Liver (tissue), 10 donors: ENCODE measurements at places on chromosomes 5 and 9.
A peak's percentile ranks its signal among the peaks of the same experiment; 100 is the strongest.

DNA sequence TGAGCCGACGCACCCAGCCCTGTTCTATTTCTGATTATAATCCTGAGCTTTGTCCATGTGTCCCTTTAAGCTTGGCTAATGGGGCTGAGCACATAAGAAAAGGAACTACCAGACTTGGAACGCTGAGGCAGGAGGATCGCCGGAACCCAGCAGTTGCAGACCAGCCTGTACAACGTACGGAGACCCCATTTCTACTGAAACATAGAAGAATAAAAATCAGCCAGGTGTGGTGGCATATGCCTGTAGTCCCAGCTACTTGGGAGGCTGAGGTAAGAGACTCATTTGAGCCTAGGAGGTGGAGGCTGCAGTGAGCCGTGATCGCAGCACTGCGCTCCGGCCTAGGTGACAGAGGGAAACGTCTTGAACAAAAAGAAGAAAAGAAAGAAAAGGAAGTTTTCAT lies 22.3 kb downstream of the TRIM7 start:
- DNase-seq = no peak
- no peak overlapping the region for H3K27ac ChIP-seq
- no peak overlapping the region for H3K4me3 ChIP-seq
- no peaks in the 10 kb centered on the region for H3K36me3 ChIP-seq
- H3K4me1 ChIP-seq = no peaks in the 10 kb centered on the region
- H3K27me3 ChIP-seq = no peaks in the 10 kb centered on the region

DNA sequence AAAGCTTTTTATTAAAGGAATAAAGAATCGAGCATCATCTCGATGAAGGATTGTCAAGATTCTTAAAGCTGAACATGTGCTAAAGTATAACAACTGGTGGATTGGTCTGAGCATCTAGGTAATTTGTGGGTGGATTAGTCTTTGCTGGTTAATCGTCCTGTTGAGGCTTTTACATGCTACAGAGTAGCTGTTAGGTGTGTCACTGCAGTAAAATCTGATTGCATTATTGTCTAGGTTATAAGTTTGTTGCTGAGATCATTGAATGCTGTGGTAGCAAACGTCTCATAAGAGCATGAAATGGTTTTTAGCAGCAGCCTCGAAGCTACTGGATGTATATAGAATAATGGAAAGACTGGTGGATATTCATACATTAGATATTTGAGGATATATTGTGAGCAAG lies 7.2 kb downstream of the FBXO38 start:
- no peaks in the 10 kb centered on the region for H3K36me3 ChIP-seq
- H3K4me3 ChIP-seq = no peak overlapping the region
- H3K27ac ChIP-seq = no peak overlapping the region

DNA sequence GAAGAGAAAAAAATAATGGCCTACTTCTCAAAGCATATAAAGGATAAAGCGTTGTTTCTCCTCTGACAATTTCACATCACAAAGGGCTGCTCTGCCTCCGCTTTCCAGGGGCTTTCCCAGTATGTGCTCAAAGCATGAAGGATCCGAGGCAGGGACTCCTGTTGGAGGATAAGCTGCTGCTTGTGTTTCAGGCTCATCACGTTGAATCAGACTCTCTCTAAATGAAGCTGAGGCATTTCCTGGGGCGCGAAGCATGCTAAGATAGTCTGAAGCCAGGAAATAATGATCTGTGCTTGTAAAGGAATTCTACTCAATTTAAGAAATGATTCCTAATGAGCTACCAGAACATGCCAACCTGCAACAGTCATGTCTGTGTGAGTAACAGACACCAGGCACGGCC lies 97.5 kb downstream of the MARCHF11 start:
- H3K27ac ChIP-seq = no peak overlapping the region
- H3K27me3 ChIP-seq = no peaks in the 10 kb centered on the region
- no peaks in the 10 kb centered on the region for H3K4me1 ChIP-seq
- no peak overlapping the region for H3K4me3 ChIP-seq

DNA sequence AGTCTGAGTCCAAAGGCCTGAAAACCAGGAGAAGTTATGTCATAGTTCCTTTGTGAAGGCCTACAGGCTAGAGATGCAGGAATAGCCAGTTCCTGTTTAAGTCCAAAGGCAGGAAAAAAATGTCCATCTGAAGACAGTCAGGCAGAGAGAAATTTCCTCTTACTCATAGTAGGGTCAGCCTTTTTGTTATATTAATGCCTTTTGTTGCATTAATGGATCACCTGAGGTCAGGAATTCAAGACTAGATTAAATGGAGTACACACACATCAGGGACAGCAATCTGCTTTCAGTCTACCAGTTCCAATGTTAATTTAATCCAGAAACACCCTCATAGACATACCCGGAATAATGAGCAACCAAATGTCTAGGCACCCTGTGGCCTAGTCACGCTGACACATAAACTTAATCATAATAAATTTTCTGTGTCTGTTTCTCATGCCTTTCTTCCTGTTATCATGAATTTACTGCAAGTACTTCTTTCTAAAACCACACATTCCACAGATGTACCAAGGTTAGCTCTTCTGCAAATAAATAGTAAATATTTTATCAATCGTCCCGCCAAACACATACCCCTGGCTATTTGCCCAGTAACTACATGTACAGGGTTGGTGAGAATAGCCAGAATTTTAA lies 703.9 kb downstream of the EFNA5 start:
- no peak for DNase-seq
- no peak overlapping the region for H3K27ac ChIP-seq
- H3K4me3 ChIP-seq = no peak overlapping the region
- no peaks in the 10 kb centered on the region for H3K36me3 ChIP-seq
- H3K27me3 ChIP-seq = no peaks in the 10 kb centered on the region
- no peaks in the 10 kb centered on the region for H3K4me1 ChIP-seq

- no peak overlapping the region for H3K4me3 ChIP-seq
- H3K4me1 ChIP-seq = peaks cover 3% of the 10 kb centered on the region
Observed at GRCh38 chr9:133470427-133470924, 8.4 kb downstream of the SLC2A6 start.

GRCh38 chr5:12614608-12615007 lies 710.4 kb upstream of the CTNND2 start:
- H3K27ac ChIP-seq = no peak overlapping the region
- H3K4me1 ChIP-seq = no peaks in the 10 kb centered on the region
- no peak overlapping the region for H3K4me3 ChIP-seq
- H3K27me3 ChIP-seq = no peaks in the 10 kb centered on the region
- DNase-seq = no peak
- no peaks in the 10 kb centered on the region for H3K36me3 ChIP-seq

- H3K4me3 ChIP-seq = no peak overlapping the region
- DNase-seq = no peak
- no peaks in the 10 kb centered on the region for H3K36me3 ChIP-seq
- H3K27me3 ChIP-seq = no peaks in the 10 kb centered on the region
- no peak overlapping the region for H3K27ac ChIP-seq
Observed at GRCh38 chr5:150765011-150765798, 6.4 kb upstream of the DCTN4 start.

DNA sequence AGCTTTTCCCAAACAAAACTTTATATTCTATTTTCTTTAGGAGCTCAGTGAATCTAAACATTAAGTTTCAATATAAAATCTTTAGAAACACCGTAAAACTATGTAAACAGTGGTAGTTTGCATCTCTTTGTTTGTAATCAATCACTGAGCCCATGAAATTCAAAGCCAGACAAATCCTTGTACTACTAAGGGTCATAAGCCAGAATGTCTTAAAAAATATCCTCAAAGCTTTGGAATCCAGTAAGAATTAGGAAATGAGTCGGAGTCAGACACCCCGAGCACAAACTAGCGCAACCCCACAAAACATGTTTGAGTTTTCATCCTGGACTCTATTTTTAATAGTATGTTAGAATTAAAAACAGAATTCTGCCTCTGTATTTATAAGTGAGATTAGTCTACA lies 153.8 kb downstream of the HSPA4 start:
- no peak overlapping the region for H3K4me3 ChIP-seq
- no peaks in the 10 kb centered on the region for H3K27me3 ChIP-seq
- no peak for DNase-seq
- H3K4me1 ChIP-seq = no peaks in the 10 kb centered on the region

- H3K27ac ChIP-seq = no peak overlapping the region
- H3K4me3 ChIP-seq = no peak overlapping the region
- H3K4me1 ChIP-seq = no peaks in the 10 kb centered on the region
Observed at GRCh38 chr9:14538526-14538925, 154.7 kb downstream of the ZDHHC21 start.

DNA sequence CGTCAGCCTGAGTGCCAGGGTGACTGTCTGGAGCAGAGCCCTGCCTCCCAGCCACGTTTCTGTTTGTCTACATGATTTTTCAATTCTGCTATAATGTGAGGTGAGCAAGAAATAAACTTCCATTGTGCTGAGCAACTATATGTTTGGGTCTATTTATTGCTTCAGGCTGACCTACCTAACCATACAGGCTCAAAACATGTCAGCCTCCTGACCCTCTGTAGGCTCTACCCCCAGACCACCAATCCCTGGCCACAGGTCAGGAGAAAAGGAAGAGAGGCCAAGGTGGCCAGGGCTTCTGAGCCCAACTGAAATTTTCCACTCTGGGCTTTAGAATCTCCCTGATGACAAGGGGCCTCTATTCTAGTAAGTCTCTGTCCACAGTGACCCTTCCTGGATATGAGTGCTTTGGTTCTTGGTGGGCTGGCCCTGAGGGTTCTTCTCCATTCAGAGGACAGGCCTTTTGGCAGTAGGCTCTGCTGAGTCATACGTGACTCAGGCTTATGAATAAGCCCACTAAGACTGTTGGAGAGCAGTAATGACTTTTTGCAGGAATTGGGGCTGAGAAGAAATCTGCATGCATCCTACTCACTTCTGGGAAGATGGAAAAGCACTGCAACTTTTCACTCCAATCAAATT lies 117.2 kb upstream of the TBCA start:
- H3K4me1 ChIP-seq = no peaks in the 10 kb centered on the region
- no peak overlapping the region for H3K4me3 ChIP-seq
- DNase-seq = no peak
- no peaks in the 10 kb centered on the region for H3K27me3 ChIP-seq
- H3K36me3 ChIP-seq = no peaks in the 10 kb centered on the region
- H3K27ac ChIP-seq = no peak overlapping the region

DNA sequence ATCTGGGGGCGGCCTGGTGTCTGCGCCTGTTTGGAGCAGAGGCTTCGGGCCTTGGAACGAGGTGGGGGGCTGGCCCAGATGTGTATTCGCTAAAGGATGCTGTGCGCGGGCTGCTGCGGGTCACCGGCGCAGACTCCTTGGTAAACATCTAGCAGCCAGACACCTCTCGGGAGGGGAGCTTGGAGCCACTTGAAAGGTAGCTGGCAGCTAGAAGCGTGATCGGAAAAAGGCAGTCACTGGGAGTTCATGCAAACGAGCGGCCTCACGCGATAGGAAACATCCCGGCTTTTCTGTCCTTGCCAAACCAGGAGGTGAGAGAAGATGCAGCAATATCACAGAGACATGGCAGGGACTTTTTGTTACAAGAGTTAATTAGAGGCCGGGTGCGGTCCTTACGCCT lies 8.1 kb downstream of the LAMC3 start:
- no peak for DNase-seq
- no peak overlapping the region for H3K4me3 ChIP-seq
- no peaks in the 10 kb centered on the region for H3K4me1 ChIP-seq
- no peaks in the 10 kb centered on the region for H3K36me3 ChIP-seq

GRCh38 chr9:105425816-105426433 lies 21.9 kb upstream of the FSD1L start:
- H3K27ac ChIP-seq = peak overlapping the region; percentile 35
- no peaks in the 10 kb centered on the region for H3K36me3 ChIP-seq
- peaks cover 3% of the 10 kb centered on the region for H3K4me1 ChIP-seq

- no peak overlapping the region for H3K27ac ChIP-seq
- no peaks in the 10 kb centered on the region for H3K36me3 ChIP-seq
- no peak for DNase-seq
- peaks cover 12% of the 10 kb centered on the region for H3K4me1 ChIP-seq
- H3K4me3 ChIP-seq = no peak overlapping the region
Observed at GRCh38 chr9:99108131-99108530, 3.2 kb downstream of the TGFBR1 start.

DNA sequence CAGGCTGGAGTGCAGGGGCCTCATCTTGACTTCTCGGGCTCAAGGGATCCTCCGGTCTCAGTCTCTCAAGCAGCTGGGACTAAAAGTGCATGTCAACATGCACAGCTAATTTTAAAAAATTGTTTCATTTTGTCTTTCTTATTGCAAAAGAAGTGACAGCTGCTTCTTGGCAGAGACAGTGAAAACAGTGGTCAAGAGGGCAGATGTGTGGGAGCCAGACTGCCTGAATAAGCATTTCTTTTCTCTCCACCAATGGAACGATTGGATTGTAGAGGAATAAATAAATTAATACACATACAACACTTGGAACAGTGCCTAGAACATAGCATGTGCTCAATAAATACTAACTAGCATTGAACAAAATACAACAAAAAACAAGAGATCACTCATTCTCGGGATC lies 27.4 kb upstream of the KIF4B start:
- no peak overlapping the region for H3K27ac ChIP-seq
- H3K36me3 ChIP-seq = no peaks in the 10 kb centered on the region
- no peak for DNase-seq
- no peaks in the 10 kb centered on the region for H3K27me3 ChIP-seq
- no peak overlapping the region for H3K4me3 ChIP-seq
- H3K4me1 ChIP-seq = no peaks in the 10 kb centered on the region

DNA sequence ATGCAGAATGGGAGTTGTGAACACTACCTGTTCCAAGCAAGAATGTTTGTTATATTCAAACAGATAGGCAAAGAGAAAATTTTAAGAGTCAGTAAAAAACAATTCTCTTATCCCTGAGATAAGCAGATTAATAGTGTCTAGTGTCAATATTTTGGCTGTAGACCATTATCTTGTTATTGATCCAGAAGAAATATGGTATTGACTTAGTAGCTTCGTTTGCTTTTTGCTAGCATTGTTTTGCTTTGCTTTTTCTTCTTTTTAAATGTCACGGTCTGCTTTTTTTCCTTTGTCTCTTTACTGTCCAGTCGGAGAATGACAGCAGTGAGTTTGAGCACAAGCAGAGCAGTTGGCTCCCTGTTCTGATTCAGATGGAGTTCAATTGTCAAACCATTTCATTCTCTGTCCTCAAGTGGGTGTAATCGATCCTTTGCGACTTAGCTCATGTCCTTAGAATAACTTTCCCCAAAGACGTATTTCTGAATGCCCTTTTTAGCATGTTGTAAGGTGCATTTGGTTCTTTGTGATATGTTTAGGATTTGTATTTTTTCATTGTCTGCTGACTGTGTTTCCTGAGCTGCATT lies 29.3 kb downstream of the FUBP3 start:
- H3K36me3 ChIP-seq = peaks cover 14% of the 10 kb centered on the region
- no peaks in the 10 kb centered on the region for H3K27me3 ChIP-seq
- H3K27ac ChIP-seq = no peak overlapping the region
- DNase-seq = no peak
- H3K4me3 ChIP-seq = no peak overlapping the region

- H3K4me1 ChIP-seq = no peaks in the 10 kb centered on the region
- DNase-seq = no peak
- no peak overlapping the region for H3K27ac ChIP-seq
- no peaks in the 10 kb centered on the region for H3K27me3 ChIP-seq
Observed at GRCh38 chr9:109003116-109003515, 10.2 kb downstream of the CTNNAL1 start.

- H3K27ac ChIP-seq = no peak overlapping the region
- DNase-seq = no peak
- H3K36me3 ChIP-seq = no peaks in the 10 kb centered on the region
- H3K4me1 ChIP-seq = no peaks in the 10 kb centered on the region
- no peaks in the 10 kb centered on the region for H3K27me3 ChIP-seq
Observed at GRCh38 chr9:114836769-114837168, 30.9 kb upstream of the TNFSF15 start.
